ENCODE measurements at places on chromosomes 6 and 20.

- DNase-seq = no peak
Observed at GRCh38 chr6:82376636-82377035, 13.0 kb downstream of the TPBG start.

GRCh38 chr6:17780061-17780460 lies 73.3 kb upstream of the NUP153 start:
- DNase-seq = no peak

- DNase-seq = no peak
Observed at GRCh38 chr6:118319894-118320649, 228.0 kb upstream of the PLN start.

GRCh38 chr6:154909821-154910220 lies 85.3 kb upstream of the TIAM2 start:
- DNase-seq = no peak

- DNase-seq = no peak
Observed at GRCh38 chr6:148472171-148473105, 129.8 kb downstream of the SASH1 start.

- no peak for DNase-seq
Observed at GRCh38 chr6:54390362-54390761, 82.1 kb downstream of the TINAG start.

DNA sequence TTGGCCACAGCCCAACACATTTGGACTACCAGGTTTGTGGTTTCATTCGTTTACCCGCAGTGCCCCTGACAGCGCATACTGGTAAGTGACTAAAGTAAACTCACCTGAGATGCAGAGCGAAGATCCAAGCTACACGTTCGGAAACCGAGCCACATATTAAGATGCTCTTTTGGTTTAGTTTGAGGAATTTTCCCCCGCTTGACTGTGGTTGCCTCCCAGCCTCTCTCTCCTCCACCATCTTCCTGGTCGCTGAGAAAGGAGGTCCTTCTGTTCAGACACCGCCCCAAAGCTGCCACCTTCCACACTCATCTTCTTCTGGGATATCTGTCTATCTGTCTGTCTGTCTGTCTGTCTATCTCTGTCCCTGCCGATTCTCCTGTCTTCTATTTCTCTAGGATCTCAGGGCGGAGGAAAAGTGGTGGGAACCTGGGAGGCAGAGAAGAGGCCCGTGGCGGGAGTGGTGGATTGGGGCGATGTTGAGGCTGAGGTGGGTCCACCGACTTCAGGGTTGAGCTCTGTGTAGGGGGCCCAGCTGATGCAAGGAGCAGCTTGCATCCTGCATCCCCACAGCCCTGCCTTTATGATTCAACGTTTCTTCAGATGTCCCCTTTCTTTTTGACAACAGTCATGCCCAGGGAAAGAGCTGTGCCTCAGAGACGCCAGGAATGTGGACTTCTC lies 196.9 kb upstream of the ZNF184 start:
- DNase-seq = no peak

DNA sequence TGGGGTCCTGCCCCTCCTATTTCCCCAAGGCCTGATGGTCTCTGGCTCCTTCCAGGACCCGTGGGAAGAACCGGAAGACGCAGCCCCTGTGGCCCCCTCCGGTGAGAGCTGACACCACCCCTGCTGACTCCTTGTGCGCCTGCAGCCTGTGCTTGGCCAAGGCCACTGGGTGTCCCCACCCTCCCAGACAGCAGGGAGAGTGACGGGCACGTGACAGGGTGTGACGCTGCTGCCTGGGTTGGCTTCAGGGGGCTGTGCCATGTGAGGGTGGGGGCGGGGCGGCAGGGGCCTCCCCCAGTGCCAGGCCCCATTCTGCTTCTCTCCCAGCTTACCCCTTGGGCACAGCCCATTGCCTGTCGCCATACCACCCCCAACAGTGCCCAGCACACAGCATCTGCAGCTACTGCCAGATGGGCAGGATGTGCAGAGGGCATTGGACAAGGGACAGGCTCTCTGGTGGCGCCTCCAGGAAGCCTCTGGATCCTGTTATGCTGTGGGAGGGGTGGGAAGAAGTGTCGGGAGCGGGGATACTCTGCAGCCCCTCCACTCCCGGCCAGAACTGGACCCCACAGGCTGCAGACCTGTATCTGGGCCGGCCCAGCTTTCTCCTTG lies 2.9 kb downstream of the BIRC7 start:
- DNase-seq = no peak

GRCh38 chr20:51342510-51343236 lies 199.8 kb downstream of the NFATC2 start:
- DNase-seq = no peak

DNA sequence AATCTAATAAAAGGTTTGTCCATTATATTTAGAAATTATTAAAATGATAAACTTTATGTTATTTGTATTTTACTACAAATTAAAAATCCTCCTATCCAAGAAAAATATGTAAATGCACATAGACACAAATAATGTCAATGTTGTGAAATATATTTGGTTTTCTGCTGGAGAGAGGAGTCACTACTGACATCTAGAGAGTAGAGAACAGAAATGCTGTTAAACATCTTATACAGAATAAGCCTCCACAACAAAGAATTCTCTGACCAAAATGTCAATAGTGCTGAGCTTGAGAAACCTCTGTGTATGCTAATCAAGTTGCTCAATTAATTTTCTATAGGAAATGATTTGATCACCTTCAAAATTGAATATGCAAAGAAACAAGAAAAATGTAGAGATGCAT lies 12.4 kb downstream of the HTR1B start:
- DNase-seq = no peak

DNA sequence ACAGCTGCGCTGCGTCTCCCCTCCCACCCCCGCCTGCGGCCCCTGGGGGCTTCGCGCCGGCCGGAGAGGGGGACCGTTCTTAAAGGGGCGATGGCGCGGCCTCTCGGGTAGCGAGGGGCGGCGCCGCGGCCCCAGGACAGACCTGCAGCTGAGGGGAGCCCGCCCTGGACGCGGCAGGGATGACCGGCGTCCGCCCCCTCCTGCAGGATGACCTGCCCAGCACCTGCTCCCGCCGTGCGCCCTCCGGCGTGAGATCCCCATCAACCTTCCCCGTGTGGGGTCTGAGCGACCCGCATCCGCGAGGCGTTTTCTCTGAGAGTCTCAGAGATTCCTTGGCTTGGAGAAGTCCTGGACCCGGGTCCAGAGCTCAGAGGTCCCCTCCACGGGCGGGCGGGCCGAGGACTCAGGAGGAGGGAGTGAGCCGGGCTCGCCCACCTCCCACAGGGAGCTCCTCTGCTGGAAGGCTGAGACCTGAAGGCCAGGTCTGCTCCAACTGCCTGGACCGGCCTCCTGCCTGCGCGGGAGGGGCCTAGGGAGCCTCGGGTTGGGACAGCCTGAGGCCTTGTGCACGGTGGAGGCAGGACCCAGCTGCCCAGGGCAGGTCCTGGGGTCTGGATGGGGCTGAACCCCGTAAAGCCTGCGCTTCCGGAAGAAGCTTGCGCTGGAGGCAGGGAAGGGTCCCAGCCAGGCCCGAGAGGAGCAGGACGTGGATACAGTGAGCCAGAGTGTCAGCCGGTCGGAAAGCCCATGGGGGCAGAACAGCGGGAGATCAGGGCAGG lies 532 bp upstream of the NKAIN4 start:
- DNase-seq = no peak

- no peak for DNase-seq
Observed at GRCh38 chr6:34370361-34370760, 22.1 kb downstream of the NUDT3 start.

DNA sequence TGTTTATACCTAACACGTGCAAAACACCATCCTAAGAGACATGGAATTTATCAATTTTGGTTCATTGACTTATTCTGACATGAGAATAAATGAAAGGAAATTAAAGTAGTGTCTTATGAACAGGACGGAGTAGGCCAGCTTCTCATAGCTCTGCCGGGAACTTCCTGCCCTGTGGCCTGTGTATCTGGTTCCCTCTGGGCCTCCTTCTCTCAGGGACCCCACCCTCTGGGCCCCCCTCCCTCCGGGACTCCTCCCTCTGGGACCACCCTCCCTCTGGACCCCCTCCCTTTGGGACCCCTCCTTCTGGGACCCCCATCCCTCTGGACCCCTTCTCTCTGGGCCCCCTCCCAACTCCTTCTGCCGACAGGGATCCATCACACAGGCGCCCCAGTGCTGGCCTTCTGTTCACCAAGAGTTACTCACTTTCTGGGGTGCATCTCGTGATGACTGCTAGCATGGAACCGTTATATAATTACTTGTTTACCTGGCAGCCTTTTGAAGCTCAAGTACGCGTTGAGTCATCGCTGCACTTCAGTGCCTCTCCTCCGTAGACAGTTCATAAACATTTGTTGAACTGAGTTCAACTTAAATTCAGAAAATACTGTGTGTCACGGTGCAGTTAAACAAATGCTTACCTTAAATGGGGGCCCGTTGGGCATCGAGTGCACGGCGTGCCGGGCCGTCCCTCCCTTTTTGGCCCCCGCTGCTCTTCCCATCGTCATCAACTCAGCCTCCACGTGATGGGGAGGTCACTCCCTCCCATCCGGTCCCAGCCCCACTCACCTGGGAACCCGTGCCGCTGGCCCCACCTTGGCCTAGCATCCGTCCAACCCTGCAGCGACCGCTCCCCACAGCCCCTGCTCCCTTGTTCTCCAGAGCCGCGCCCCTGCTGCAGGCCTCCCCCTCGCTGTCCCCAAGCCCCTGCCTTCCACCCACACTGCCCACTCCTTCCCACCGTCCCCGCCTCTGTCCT lies 8.1 kb downstream of the CCR6 start:
- no peak for DNase-seq

DNA sequence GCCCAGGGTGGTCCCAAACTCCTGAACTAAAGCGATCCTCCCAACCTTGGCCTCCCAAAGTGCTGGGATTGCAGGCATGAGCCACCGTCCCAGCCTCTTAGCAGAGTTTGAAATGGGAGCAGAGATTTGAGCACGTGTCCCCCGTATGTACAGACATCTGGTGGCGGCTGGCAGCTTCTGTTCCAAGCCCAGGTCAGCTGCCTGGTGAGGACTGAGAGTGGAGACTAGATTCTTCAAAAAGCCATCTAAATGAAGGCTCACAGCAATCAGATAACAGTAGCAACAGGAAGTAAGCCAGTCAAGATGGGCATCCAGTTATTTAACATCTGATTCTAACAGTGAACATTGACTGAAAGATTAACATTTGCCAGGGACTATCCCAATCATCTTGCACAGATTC lies 128.1 kb upstream of the AKAP12 start:
- no peak for DNase-seq

GRCh38 chr6:33173535-33174180 lies 18.6 kb downstream of the COL11A2 start:
- DNase-seq = no peak
